ENCODE measurements at places on chromosomes 12 and 14.

GRCh38 chr12:1343422-1343821 is 251.0 kb downstream of the FBXL14 start:
- no peak for DNase-seq

DNA sequence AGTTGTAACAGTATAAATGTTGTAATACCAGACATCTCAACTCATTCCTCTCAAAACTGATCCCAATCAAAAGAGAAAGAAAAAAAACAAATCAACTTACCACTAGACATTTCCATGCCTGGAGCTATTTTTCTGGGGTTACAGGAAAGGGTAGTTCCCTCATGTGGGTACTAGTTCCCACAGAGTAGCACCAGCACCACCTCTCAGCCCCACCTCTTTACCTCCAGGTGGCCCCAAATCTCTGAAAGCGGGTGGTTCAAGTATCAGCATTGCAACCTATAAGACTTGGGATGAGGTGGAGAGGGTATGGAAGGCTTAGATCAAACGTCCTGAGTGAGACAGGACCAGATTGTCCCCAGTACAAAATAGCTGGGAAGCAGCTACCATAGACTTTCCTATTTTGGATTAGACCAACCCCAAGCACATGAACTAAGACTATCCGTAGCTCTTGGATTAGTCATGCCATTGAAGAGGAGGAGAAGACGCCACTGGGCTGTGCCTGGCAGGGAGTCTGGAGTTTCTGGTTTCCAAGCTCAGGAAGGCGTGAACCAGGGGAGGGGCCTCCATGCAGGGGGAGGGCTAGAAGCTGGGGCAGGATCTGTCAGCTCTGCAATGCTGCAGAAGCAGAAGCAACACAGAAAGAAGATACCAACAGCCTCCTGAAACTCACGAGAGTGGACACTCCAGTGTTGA is at the start of gene SLC39A2:
Gene SLC39A2, plus strand, starts transcription at position 620 of the 693 bp plus-strand sequence. CDS start 154 bp downstream, outside the sequence.
- peak; percentile 95 for DNase-seq

DNA sequence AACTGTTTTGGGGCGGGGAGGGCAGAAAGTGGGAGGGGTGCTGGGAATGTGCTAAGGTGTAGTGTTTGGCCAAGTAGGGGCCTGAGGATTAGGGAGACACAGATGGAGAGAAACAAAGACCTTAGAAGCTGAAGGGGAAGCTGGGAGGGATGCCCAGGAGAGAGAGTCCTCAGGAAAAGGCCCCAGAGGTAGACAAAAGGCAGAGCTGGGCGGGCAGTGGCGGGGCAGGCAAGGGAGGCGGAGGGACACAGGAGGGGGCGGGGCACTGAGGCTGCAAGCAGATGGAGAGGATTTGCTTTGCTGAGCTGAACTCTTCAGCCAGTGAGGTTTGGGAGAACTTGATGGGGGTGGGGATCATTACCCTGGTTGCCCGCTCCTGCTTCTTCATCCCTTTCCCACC is 2.8 kb downstream of the PTMS start:
- no peak for DNase-seq

- peak; percentile 88 for DNase-seq
These were observed 207.1 kb downstream of the PIK3C2G start for GRCh38 chr12:18468246-18469075.

DNA sequence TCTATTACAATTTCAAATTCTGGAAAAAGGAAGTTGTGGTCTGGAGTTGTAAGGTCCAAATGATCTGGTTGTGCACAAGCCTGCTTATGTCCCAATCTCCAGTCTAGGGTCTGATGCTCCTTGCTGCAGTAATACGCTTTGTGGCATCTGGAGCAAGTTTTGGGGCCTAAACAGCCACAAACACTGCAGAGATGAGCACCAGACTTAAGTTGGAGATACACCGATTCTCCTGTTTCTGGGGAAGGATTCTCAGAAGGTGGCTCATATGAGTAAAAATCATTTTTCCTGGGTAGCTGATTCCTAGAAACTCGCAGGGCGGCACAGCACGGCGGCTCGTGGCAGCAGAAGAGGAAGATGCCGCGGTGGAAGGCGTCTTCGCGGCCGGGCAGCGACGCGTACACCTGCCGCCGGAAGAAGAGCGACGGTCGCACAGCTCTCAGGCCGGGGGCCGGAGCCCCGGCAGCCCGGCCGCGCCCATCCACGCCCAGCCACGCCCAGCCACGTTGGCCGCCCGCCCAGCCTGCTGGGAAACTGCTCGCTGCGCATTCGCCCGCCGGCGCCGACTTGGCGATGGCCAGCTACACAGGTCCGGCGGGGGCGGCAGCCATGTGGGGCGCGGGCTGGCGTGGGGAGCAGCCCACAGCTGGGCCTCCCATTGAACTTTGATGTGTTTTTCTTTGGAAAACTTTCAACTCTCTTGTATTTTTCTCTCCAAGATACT is 129.0 kb downstream of the ASCL4 start:
- peak; percentile 31 for DNase-seq

- DNase-seq: no peak
These were observed 43.7 kb upstream of the TRHDE start for GRCh38 chr12:72228424-72228823.

DNA sequence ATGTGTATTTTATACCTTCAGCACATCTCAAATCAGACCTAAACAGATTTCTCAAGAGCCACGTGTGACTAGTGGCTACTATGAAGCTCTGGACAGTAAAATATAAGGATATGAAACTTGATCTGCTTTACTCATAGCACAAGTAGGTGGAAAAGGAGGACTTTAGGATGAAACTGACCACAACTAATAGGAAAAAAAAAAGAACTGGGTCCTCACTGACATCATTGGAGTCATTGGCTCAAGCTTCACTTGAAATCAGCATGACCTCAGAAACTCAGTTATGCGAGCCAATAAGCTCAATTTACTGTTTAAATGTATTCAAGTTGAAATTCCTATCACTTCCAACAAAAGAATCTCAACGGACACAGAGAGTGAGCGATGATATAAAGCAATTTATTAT is 34.1 kb upstream of the CIT start:
- DNase-seq: no peak

DNA sequence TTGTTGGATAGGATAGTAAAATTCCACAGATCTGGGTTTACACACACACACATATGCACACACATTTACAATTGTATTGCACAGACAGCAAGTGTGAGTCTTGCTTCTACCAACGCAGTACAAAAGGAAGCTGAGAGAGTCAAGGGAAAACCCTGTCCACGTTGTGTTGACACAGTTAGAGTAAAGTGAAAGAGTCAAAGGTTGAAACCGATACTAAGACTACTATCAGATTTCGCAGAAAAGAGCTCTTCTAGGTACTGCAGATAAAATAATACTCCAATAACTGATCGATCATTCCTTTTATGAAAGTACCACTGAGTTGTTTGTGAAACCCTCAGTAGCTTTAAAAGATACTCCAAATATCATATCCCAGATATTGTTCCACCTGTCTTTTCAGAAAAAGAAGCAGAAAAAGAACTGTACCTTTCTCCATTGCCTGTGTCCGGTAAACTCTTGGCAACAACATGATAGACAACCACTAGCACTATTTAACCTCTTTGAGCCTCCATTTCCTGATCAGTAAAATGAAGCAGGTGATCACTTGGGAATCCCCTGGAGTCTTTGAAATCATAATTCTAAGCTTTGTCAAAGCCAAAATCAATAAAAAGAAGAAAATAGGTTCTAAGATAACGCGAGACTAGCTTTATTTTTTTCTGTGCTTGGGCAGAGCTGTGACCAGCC is 224.6 kb upstream of the FOXN3 start:
- no peak for DNase-seq

- DNase-seq: peak; percentile 88
These were observed 116.9 kb upstream of the PWP1 start for GRCh38 chr12:107568718-107569117.

DNA sequence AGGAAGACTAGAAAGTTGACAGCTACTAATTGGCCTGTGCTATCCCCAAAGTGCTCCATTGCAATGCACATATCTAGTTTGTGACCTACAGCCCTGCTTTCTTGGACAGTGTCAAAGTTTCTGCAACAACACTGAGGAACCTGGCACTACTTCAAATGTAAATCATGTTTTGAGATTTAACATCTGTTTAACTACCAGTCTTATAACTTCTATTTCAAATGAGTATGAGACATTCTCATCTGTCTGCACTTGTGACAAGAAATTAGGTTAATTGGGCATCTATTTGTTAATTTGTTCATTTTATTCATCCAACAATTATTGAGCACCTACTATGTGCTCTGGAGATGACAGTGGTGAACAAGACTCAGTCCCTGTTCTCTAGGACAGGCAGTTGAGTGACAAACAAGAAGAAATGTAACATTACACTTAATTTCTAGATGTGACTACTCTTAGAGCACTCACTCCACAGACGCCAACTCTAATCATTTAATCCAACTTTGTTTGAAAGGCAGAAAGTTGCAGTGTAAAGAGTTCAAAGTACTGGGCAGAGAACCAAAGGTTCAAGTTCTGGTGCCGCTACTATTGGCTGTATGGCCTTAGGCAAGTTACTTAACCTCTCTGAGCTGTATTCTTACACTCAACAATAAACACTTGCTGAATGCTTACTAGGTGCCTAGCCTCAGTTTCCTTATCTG is 74.8 kb downstream of the HECTD4 start:
- DNase-seq: no peak

DNA sequence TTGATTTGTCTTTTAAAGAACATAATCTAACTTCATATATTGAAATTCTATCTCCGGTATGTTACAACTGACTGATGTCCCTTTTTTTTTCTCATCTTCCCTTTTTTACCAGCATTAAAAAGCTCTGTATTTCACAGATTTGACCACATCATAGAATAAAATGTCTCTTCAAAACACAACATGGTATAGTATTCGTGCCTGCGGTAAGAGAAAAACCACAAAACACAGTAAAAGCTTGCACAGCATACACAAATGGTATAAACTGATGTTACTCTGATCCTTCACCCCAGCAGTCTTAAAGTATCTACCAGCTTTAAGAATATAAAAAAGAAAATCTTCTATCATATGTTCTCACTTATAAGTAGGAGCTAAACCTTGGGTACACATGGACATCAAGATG is 83.4 kb downstream of the HECTD1 start:
- no peak for DNase-seq

DNA sequence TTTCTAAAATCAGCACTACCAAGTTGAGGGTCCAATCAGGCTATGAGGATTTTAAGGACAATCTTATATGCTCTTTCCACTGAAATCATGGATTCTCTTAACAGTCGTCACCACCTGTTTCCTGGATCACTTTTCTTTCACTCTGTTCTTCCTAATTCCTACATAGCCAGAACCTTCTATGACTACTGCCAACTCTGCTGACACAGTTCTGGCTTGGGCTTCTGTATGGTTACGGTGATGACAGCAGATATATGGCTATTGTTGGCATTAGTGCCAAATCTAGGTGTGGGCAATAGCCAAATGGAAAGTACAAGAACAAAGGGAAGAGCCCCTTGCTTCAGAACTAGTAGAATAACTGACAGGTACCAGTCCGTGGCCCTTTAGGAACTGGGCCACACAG is 124.0 kb downstream of the ARID2 start:
- no peak for DNase-seq

Data from epithelial cell of esophagus (primary cell).